ENCODE measurements at places on chromosomes 11 and 22. TPM values are rescaled to one million over a fixed set of nuclear protein-coding genes. Genes with fewer than 3 reads are reported as not detected.

OR4B1 gene
- total RNA-seq: not detected

MMP13 gene
- not detected for total RNA-seq

FUT4 gene
- total RNA-seq: 5.7 TPM

P2RY6 gene
- 0.15 TPM for total RNA-seq

MACROD1 gene
- total RNA-seq: 61.1 TPM

HEPN1 gene
- total RNA-seq: not detected

- DNase-seq: no peak
- no peaks in the 10 kb centered on the region for H3K27me3 ChIP-seq
- H3K27ac ChIP-seq: no peak overlapping the region
- H3K4me3 ChIP-seq: no peak overlapping the region
- H3K4me1 ChIP-seq: no peaks in the 10 kb centered on the region
These were observed 39.5 kb downstream of the IGF2 start for GRCh38 chr11:2099516-2100349.

GRCh38 chr11:30879322-30880005, 293.3 kb upstream of the MPPED2 start:
- H3K4me1 ChIP-seq: no peaks in the 10 kb centered on the region
- H3K36me3 ChIP-seq: no peaks in the 10 kb centered on the region
- H3K27me3 ChIP-seq: peaks cover 43% of the 10 kb centered on the region
- no peak overlapping the region for H3K27ac ChIP-seq
- no peak for DNase-seq
- no peak overlapping the region for H3K4me3 ChIP-seq

DNA sequence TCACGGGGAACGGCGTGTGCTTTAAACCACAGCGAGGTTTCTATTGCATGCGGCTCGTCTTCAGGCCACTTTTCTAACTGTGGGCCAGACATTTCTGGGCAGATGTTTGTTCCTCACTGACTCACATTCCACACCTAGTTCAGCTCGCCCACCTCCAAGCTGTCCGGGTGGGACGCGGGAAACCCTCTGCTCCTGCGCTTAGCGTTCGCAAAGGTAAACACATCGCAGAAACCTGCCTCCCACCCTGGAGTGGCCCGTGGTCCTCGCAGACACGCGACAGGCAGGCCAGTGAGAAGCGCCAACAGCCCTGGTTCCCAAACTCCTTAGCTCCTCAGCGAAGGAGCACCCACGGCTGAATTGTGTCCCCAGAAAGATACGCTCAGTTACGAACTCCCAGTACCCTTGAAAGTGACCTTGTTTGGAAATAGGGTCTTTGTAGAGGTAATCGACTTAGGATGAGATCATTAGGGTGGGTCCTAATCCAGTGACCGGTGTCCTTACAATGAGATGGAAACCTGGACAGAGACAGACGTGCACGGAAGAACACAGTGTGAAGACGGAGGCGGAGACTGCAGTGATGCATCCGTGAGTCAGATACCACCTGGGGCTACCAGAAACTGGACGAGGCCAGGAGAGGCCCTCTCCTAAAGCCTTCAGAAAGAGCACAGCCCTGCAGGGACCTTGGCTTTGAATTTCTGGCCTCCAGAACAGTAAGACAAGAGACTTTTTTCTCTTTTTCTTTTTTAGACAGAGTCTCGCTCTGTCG, 82.7 kb downstream of the CELSR1 start:
- H3K4me1 ChIP-seq: peaks cover 84% of the 10 kb centered on the region
- no peaks in the 10 kb centered on the region for H3K27me3 ChIP-seq
- peak overlapping the region; percentile 32 for H3K4me3 ChIP-seq

DNA sequence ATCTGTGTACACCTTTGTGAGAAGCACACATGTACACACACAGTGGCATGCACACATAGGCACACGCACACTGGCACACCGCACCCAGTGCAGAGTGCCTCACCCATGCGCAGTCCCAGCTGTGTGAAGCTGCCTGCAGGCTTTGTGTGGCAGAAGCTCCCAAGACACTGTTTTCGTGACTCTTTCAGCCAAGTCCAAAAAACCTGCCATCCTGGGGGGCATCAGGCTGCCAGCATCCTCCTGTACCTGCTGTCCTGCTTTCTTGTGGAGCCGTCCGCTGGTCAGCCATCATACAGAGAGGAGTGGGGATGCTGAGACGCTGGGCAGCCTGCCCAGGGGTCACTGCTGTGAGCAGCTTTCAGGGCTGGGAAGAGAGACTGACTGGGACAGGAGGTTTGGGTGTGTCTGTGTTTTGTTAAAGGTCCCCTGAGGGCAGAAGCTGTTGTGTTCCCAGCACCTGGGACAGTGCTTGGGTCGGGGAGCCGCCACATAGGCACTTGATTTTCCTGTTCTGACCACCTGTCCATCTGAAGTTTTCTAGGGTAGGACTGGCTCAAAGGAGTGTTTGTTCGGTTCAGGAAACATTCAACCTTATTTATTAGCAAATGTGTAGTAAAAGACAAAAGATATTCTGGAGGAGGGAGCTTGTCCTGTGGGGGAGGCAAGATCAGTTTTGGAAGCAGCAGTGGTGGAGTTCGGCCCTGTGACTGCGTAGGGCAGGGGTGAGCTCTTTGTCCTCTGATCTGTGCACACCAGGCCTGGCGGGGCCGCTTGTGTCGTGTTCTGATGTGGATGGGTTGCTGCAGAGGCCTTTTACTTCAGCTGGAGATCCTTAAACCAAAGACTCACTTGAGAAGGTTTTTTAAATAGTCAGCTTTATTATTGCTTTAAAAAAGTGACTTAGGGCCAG, 29.7 kb downstream of the AP2A2 start:
- no peaks in the 10 kb centered on the region for H3K4me1 ChIP-seq
- H3K27ac ChIP-seq: no peak overlapping the region
- peaks cover 6% of the 10 kb centered on the region for H3K36me3 ChIP-seq

- H3K4me1 ChIP-seq: no peaks in the 10 kb centered on the region
- no peaks in the 10 kb centered on the region for H3K36me3 ChIP-seq
- no peaks in the 10 kb centered on the region for H3K27me3 ChIP-seq
- H3K4me3 ChIP-seq: no peak overlapping the region
- no peak overlapping the region for H3K27ac ChIP-seq
These were observed 113.3 kb upstream of the FAT3 start for GRCh38 chr11:92111287-92111686.

- H3K27me3 ChIP-seq: no peaks in the 10 kb centered on the region
- H3K4me1 ChIP-seq: no peaks in the 10 kb centered on the region
- DNase-seq: no peak
- no peak overlapping the region for H3K4me3 ChIP-seq
These were observed 13.8 kb upstream of the LINC01488 start for GRCh38 chr11:69467646-69468045.

- H3K4me1 ChIP-seq: no peaks in the 10 kb centered on the region
- no peak overlapping the region for H3K27ac ChIP-seq
- DNase-seq: no peak
- no peaks in the 10 kb centered on the region for H3K27me3 ChIP-seq
These were observed 311.1 kb downstream of the TENM4 start for GRCh38 chr11:79129702-79130101.

GRCh38 chr11:77082838-77083565, 16.2 kb downstream of the CAPN5 start:
- no peaks in the 10 kb centered on the region for H3K4me1 ChIP-seq
- H3K36me3 ChIP-seq: no peaks in the 10 kb centered on the region
- DNase-seq: no peak
- H3K27me3 ChIP-seq: no peaks in the 10 kb centered on the region

DNA sequence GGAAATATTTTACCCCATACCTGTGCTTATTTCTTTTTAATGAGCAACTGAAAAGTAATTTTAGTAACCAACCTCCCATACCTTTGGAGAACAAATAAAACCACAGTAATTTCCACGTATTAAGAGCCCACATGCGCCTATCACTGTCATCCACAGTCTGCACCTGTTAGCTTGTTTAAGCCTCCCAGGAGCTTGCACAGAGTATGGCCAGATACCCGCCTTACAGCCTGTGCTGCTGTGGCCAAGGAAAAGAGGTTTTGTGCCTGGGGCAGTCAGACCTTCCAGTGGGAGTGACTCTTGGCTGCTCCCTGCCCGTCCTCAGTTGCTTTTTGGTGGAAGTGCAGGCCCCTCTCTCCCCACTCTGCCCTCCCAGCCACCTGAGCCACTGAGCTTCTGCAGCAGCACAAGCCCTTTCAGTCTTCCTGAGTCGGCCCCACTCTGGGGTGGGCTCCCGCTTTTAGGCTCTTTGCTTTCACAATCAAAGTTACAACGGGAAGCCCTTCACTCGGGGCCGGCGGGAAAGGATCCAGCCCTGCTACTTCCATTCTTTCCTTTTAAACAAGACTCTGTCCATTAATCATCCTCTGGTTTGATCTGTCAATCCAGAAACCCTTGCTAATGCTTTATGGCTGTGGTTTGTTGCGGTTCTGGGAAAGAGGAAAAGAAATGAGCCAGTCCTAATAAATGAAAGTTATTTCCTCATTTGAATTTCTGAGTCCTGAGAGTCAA, 308.8 kb downstream of the TBC1D22A start:
- no peak overlapping the region for H3K4me3 ChIP-seq
- no peak overlapping the region for H3K27ac ChIP-seq
- H3K27me3 ChIP-seq: no peaks in the 10 kb centered on the region
- H3K4me1 ChIP-seq: no peaks in the 10 kb centered on the region

DNA sequence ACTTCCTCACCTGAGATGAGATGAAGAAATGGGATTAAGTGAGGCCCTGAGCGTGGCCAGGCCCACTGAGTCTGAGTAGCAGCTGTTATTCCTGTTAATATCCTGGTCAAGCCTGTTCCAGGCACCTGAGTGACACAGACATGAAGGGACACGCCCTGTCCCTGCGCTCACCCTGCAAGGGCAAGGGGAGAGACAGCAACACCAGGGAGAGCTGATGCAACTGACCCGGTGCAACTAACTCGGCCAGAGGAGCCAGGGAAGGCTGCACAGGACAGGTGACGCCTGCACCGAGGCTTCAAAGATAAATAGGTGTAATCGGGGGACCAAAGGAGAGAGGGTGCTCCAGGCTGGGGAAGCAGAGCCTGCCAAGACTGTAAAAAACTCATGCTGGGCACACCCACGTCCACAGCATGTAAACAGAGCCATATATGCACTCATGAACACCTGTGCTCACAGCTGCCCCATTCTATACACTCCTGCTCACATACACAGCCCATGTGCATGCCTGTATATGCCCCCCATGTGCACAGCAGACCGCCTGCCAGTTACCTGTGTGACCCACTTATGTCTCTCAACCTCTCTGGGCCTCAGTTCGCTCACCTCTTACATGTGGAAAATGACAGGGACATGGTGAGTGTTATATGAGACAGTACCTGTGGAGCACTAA, 22.8 kb upstream of the GCAT start:
- H3K36me3 ChIP-seq: no peaks in the 10 kb centered on the region
- H3K4me1 ChIP-seq: peaks cover 51% of the 10 kb centered on the region
- H3K27ac ChIP-seq: peak overlapping the region; percentile 85
- no peaks in the 10 kb centered on the region for H3K27me3 ChIP-seq

DNA sequence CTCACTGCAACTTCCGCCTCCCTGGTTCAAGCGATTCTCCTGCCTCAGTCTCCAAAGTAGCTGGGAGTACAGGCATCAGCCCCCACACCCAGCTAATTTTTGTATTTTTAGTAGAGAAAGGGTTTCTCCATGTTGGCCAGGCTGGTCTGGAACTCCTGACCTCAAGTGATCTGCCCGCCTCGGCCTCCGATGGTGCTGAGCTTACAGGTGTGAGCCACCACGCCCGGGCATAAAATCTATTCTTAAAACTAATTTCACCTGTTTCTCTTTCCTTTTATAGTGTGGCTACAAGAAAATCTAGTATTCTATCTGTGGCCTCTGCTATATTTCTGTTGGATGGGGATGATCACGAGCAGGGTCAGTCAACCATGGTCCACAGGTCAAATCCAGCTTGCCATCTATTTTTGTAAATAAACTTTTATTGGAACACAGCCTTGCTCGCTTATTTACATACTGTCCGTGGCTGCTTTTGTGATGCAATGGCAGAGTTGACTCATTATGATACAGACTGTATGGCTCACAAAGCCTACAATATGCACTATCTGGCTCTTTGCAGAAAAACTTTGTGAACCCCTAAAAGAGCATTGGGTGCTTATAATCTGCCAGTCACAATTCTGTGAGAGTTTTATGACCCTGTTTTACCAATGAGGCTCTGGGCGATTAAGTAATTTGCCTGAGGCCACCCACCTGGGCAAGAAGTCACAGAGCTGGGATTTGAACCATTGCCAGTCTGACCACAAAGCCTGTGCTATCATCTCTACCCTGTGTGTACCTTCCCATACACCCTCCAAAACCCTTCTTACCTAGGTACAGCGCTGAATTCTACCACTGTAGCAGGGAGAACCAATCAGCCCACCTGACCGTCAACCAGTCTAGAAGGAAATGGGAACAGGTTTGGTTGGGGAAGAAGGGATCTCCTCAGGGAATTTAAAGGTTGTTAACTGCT, 28.3 kb downstream of the SLC1A2 start:
- no peak overlapping the region for H3K27ac ChIP-seq
- no peaks in the 10 kb centered on the region for H3K27me3 ChIP-seq
- H3K4me3 ChIP-seq: no peak overlapping the region
- no peak for DNase-seq

DNA sequence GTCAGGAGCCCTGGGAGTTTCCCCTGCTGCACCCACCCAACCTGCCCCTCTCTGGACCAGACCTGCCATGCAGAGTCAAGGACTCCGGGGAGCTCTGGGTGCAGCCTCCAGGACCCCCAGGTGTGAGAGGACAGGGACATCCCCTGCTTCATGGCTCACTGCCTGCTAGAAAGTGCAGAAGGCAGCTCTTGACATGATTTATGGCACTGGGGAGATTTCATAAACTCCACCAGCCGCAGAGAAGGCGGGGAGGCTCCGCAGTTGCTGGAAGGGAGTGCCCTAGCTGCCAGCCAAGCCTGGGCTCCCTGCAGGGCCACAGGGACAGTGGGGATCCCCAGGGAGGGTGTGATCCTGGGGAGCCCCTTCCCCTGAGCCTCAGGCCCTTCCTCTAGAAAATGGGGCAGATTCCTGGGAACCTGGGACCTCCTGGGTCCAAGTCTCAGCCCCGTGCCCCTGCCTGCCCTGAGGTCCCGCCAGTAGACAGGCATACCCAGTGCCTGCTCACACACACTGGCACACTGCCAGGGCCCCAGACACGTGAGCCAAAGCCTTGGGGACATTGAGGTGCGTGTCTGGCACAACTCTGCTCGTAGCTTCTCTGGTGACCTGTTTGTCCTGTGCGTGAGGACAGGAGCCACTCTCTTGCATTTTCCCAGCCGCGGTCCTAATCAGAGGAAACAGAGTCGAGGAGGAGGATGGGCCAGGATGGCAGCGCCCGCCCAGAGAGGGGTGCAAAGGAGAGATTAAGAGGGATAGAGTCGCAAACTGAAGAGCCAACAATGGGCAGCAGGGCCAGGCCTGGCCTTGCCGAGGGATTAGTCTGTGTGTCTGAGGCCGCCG, 13.8 kb downstream of the CABP7 start:
- DNase-seq: no peak
- H3K4me3 ChIP-seq: no peak overlapping the region
- no peaks in the 10 kb centered on the region for H3K4me1 ChIP-seq
- no peak overlapping the region for H3K27ac ChIP-seq
- H3K27me3 ChIP-seq: no peaks in the 10 kb centered on the region

DNA sequence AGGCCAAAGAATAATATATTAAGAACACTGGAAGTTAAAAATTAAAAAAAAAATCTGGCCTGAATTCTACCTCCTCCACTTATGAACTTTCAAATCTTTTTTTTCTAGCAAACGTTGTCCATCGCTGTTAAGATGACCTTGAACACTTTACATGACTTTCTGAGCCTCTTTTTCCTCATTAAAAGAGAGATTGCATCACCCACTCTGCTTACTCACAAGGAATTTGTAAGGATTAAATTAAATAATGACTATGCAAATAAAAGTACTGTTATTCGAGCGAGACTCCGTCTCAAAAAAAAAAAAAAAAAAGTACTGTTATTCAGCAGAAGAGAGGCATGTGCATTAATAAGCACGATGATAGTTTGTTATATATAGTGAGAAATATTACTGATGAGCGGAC, 285.1 kb upstream of the CCDC90B start:
- no peak overlapping the region for H3K4me3 ChIP-seq
- peaks cover 16% of the 10 kb centered on the region for H3K27me3 ChIP-seq
- no peaks in the 10 kb centered on the region for H3K4me1 ChIP-seq
- H3K36me3 ChIP-seq: no peaks in the 10 kb centered on the region
- no peak for DNase-seq
